SJCRH30 (cell line): ENCODE measurements at places on chromosomes 6 and 20. TPM values are rescaled to one million over a fixed set of nuclear protein-coding genes. Genes with fewer than 3 reads are reported as not detected.

- no peak for DNase-seq
Measured at GRCh38 chr6:19440531-19440930, 396.6 kb upstream of the ID4 start.

The TEAD3 gene
- total RNA-seq: 8.4 and 8.8 TPM in 2 replicates

GRCh38 chr6:156928126-156928525 is 150.9 kb downstream of the ARID1B start:
- DNase-seq: no peak

The ACTL10 gene
- 0.10 TPM in 1 of 2 replicates, not detected in the other for total RNA-seq

The MAFB gene
- not detected in 2 replicates for total RNA-seq

DNA sequence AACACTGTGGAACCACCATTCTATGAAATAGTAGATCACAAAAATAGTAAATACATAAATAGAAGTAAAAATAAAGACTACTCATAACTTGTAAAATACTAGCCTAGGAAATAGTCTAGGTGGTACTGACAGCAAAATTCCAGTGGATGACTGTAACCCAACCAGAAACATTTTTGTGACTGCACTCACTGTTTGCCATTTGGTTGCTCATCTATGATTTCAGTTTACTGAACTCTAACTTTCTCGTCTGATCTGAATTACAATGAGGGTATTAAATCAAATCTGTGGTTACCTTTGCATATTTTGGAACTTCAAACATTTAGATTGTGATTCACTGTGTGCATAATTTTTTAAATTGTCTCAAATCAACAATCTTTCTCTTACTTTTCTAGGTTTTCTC is 151.1 kb downstream of the KHDC1L start:
- DNase-seq: no peak

DNA sequence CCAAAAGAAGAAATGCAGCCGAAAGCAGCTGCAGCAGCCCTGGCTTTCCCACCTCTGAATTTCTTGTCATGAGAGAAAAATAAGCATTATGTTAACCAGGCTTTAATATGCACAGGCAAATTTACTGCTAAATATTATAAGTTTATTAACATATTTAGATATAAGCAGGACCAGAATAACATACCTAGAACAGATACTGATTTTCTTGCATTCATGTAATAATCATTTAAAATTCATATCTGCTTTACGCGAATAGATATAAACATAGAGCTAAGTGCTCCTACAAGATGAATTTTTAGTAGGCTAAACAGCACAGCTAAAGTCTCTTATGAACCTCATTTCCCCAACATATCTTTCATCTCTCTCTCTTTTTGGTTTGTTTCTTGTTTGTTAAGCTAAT is 14.7 kb downstream of the CD93 start:
- DNase-seq: no peak

DNA sequence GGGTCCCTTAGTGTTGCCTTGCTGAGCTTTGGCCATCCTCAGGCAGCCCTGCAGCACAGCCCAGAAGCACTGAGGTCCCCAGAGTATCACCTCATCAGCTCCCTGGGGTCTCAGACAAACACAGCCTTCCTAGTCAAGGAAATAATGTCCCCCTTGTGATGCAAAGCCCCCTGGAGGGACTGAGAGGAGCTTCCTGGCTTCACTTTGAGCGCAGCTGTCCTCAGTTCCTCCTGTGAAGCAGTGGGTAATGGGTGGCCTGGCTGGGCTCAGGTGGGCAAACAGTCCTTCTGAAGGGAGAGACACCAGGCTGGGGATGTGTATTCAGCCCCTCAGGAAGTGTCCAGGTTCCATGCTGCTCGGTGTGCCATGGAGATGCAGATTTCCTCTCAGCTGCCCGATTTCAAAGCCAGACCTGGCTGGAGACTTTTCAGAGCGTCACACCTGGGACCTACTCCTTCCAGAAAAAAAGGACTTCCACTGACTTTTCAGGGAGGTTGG is 79.2 kb upstream of the FOXA2 start:
- no peak for DNase-seq

GRCh38 chr6:155091756-155092155 is 96.6 kb downstream of the TIAM2 start:
- no peak for DNase-seq

The KIF25 gene
- total RNA-seq: 0.51 TPM in 1 of 2 replicates, not detected in the other

- no peak for DNase-seq
Measured at GRCh38 chr6:149948011-149948410, 6.2 kb downstream of the ULBP2 start.
